ENCODE measurements at places on chromosomes 11 and 22.
A peak's percentile ranks its signal among the peaks of the same experiment; 100 is the strongest.

GRCh38 chr11:34468209-34468841 lies 29.6 kb downstream of the CAT start:
- peak; percentile 64 for DNase-seq

- peak; percentile 46 for DNase-seq
Measured at GRCh38 chr11:14308114-14308896, 50.7 kb downstream of the RRAS2 start.

DNA sequence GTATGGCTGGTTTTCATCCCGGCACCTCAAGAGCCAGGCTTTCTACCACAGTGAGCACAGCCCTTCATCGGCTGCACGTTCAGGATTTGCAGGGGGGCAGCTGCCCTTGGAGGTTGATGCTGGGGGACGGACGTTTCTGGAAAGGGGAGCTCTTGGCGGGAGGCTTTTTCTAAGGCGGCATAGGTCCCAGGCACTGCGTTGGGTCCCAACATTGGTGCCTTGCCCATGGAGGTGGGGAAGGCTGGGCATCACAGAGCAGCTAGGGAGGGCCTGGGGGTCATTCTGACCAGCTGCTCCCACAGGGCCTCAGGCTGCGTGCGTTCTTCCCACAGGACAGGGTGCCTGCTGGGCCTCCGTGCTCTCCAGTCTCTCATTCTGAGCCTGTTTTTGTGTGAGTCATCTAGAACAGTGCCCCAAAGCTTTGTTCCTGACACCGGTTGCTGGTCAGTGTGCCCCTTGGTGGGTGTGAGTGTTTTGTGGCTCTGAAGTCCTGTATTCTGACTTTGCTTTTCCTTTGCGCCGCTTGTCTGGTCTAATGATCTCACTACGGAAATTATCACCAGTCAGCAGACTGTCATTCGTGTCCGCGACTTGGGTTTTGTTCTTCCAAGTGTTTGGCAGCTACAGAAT lies 275.9 kb downstream of the TBC1D22A start:
- DNase-seq: no peak

GRCh38 chr11:41789376-41789775 lies 329.9 kb upstream of the LRRC4C start:
- DNase-seq: no peak

DNA sequence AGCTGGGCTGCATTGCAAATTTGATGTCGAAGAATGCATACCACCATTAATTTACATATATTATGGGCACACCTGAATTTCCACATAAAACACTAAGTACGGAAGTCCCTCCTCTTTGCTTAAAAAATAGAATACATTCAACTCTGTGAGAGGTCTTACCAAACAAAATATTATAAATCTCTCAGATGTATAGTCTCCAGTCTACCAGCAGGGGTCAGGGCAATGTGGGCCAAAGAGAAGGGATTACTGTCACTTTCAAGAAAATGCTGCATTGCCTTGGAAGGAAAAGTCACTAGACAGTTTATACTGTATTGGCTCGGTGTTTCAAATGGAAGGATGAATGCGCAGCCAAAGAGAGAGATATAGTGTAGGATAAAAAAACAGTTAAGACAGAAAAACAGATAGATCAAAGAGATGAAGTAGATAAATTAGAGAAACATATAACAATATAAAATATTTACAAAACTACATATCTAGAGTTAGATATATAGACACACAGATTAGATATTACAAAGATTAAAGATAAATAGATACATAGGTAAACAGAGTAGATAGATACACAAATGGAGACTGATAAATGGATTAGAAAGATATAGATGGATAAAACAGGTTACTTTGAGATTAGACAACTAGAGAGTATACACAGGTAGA lies 20.9 kb downstream of the SERGEF start:
- peak; percentile 58 for DNase-seq

- no peak for DNase-seq
Measured at GRCh38 chr11:19672586-19673206, 39.9 kb upstream of the NAV2 start.

- DNase-seq: no peak
Measured at GRCh38 chr22:27317096-27317495, 484.5 kb downstream of the MN1 start.

- no peak for DNase-seq
Measured at GRCh38 chr11:76622493-76623094, 48.0 kb downstream of the LRRC32 start.

DNA sequence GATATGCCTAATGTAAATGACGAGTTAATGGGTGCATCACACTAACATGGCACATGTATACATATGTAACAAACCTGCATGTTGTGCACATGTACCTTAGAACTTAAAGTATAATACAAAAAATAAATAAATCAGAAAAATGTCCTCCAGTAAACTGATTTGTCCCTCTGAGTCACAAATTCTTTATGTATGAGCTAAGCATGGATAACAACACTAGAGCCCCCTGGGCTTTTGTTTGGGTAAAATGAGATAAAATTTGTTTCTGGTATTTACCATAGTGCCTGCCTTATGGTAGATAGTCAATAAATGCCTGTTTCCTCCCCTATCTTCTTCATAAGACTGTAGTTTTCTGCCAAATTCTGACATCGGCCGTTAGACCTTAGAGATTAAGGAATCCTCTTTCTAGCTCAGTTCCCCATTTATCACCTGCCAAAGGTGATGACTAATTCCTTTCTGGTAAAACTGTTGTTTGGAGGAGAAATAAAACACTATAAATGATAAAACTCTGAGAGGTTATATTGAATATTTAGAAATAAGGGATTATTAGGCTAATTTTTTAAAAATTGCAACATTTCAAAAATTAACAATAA lies 43.6 kb upstream of the LUZP2 start:
- peak; percentile 22 for DNase-seq

DNA sequence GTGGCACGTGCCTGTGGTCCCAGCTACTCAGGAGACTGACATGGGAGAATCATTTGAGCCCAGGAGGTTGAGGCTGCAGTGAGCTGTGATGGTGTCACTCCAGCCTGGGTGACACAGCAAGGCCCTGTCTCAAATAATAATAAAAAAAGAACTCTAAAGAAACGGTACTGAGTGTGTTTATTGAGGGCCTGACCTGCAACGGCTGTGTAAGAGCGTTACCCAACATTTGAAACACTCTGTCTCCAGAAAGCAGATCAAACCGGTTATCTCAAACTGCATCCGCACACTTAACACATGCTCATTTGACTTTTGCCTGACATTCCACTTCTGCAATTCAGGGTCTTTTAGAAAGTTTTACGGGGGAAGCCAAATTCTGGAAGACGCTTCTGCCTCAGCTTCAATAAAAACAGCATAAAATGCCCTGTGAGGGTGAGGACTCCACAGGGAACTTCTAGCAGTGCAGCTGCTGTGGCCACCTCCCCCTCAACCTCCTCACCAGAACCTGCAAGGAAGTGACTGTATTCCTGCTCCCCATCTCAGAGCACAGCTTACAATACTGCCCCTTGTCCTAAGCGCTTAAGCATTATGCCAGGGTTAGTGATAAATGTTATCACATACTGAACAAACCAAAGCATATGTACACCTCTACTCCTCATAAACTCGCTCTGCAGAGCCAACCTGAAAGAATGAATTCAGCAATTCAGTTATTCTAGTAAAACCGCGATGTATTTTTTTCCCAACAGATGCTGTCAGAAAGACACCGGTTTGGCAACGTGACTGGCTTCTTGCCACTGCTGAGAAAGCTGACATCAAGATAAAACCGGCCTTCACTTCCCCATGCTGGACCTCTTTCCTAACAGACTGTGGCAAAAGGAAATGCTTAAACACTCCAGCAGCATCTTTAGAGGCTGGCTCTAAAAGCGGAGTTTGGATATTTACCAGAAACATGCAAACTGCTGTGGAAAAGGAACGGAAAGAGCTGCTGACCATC lies 52.2 kb downstream of the PRDM10 start:
- DNase-seq: no peak

DNA sequence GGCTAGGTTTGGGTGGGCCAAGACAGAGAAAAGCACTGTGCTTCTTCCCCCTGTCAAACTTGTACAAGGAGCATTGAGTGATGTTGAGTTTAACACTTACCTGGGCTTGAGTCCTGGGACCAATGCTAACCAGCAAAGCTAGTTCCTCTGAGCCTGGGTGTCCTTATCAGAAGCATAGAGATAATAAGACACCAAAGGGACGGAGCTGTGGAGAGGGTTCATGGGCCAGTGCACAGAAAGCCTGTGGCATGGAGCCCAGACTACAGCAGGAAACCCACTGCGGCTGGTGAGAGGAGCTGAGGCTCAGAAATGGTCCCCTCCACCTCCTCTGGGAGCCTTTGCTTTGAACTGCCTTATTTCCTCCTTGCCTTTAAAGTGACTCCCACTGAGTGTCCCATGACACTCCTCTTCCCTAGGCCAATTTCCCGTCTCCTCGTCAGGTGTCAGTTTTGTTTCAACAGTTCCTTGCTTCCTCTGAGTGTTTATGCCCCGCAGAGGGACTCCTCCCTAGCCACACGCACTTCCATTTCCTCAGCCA lies 9.4 kb downstream of the SLCO2B1 start:
- no peak for DNase-seq

GRCh38 chr11:68867066-68867465 lies 25.4 kb upstream of the CPT1A start:
- DNase-seq: no peak

DNA sequence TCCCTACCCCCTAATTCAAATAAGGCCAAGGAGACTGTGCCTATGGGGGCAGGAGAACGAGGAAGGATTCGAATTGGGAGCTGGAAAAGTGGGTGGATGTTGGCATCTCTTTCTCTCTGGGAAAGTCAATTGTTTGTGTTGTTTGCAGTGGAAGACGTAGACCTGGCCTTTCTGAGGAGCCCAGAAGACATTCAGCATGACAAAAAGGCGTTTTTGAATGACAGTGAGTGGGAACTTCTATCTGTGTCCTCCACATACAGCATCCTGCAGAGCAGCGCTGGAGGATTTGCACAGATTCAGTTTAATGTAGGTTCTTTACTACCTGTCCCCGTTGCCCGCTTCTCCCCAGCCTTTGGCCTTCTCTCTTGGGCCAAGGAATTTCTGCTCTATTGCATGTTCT lies 28.2 kb downstream of the HTR3B start:
- DNase-seq: no peak

- DNase-seq: peak; percentile 46
Measured at GRCh38 chr22:49368976-49369725, 458.5 kb downstream of the BRD1 start.

DNA sequence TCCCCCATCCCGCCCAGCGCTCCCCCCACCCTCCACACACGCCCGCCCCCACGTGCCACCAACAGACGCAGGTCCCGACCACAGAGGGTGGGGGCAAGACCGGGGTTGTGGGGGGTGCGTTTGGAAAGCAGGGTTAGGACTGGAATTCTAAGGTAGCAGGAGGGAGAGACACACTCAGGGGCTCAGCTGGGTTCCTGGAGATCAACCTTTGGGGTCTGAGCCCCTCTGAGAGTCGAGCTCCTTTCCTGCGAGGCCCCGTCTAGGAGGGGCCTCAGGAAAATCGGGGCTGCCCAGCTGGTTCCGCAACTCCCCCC lies 429 bp downstream of the PGGHG start:
- DNase-seq: no peak

- DNase-seq: peak; percentile 75
Measured at GRCh38 chr11:10809373-10810160, 841 bp upstream of the EIF4G2 start.

DNA sequence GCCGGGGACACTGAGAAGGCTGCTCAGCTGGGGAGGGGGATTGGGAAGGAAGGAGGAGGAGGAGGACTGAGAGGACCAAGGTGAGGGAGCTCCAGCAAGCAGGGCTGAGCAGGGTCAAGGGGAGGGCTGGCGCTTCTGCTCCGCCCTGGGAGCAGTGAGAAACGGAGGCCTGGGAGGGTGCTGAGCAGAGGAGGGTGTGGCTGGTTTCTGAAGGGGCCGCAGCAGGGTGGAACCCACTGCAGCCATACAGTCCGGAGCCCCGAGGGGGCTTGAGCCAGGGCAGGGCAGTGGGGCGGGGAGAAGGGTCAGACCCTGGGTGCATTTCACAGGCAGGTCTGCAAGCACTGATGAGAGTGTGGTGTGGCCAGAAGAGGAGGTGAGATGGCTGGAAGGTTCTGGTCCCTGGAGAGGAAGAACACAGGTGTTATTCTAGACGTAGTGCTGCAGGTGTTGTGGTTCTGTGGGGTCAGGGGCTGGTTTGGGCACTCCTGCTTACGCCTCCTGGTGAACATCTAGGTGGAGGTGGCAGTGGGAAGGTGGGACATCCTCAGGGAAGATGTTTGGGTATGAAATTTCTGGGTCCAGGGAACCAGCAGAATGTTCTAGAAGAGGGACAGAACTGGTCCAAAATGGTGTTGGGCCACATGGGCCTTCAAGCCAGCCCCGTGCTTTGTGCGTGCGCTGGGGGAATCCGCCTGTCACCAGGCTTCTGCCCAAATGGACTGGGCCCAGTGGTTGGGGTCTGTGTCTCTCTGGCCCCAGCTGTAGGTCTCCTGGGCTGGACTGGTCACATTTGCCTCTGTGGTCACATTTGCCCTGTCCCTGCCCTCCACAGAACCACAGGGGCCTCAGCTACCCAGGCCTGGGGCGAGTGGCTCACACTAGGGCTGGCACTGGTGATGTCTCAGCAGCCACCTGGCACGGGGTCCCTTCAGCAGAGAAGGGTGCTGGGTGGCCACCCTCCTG lies 714.7 kb downstream of the BRD1 start:
- no peak for DNase-seq

DNA sequence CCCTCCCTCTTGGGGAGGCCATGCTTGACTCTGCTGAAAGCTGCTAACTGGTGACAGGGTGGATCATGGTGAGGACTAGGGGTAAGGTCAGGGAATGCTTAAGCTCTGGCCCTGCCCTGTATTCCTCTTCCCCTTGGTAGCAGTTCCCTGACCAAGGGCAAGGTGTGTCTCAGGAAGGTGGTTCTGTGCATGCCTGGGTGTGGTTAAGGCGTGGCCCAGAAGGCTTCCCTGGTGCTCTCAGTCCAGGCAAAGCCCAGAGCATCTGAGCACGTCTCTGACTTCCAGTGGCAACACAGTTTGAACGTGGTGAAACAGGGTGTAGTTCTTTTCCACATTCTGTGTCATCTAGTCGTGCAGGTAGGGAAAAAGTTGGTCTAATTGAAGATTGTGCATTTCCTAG lies 53.1 kb upstream of the HORMAD2 start:
- DNase-seq: no peak

GRCh38 chr11:3073029-3073435 lies 15.8 kb upstream of the CARS1 start:
- DNase-seq: no peak

DNA sequence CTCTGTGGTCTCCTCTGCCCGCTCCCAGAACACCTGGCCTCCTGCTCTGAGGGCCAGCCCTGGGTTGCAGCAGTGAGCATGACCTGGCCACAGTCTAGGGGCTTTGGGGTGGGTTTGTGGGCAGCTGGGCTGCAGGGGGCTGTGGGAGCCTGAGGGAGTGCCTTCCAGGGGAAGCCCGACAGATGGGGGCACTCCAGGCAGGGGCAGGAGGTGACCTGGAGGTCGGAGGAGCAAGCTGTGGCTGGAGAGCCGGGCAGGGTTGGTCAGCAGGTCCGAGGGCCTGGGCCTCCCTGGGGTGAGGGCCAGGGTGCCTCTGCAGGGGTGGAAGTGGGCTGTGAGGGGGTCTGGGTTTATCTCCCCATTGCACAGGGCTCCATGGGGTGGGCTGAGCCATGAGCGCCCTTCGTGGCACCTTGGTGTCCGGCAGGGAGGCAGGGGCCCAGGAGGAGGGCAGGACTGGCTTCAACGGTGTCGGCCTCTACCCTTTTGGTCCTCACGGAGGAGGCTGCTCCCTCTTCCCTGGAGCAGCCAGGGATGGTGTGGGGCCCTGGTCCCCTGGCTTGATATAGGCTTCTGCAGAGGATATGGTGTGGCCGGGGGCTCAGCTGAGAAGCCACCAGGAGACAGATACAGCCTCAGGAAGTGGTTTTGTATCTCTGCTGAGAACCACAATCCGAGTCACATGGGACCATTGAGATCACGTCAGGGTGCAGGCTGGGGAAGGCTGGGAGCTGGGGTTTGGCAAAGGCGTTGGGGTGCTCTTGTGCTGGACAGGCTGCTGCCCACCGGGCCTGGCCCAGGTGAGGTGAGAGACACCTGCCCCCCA lies 22.3 kb downstream of the KCNQ1 start:
- DNase-seq: peak; percentile 31
